NCI-H526 treated with DMSO at 0.1 percent for 48 hours (cell line): ENCODE measurements at places on chromosomes 13 and 19.

GRCh38 chr13:31794452-31794851 lies 55.1 kb downstream of the RXFP2 start:
- no peak for DNase-seq

DNA sequence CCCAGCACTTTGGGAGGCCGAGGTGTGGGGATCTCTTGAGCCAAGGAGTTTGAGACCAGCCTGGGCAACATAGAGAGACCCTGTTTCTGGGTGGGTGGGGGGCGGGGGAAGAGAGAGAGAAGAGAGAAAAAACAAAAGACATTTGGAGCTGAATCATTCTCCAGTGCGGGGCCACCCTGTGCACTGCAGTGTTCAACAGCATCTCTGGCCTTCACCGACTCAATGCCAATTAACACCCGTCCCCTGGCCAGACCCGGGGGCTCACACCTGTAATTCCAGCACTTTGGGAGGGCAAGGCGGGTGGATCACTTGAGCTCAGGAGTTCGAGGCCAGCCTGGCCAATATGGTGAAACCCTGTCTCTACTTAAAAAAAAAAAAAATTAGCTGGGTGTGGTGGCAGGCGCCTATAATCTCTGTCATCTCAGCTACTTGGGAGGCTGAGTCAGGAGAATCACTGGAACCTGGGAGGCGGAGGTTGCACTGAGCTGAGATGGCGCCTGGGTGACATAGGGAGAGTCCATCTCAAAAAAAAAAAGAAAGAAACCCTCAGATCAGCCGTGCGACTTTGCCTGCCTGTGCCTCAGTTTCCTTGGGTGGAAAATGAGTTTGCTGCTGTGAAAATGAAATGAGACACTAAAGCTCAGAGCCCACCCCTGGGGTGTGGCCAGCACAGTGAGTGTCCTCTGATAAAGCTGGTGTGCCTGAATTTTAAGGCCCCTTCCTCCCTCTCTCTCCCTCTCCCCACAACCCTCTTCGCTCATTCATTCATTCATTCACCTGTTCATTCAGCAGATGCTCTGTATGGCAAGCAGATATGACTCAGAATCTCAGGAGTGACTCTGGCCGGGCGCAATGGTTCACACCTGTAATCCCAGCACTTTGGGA lies 6.4 kb downstream of the KLF2 start:
- DNase-seq: no peak

- DNase-seq: no peak
Measured at GRCh38 chr19:29962793-29963192, 20.8 kb downstream of the URI1 start.

- DNase-seq: no peak
Measured at GRCh38 chr13:97307118-97307881, 85.2 kb downstream of the MBNL2 start.

- DNase-seq: no peak
Measured at GRCh38 chr13:52344108-52344507, 61.9 kb downstream of the THSD1 start.

DNA sequence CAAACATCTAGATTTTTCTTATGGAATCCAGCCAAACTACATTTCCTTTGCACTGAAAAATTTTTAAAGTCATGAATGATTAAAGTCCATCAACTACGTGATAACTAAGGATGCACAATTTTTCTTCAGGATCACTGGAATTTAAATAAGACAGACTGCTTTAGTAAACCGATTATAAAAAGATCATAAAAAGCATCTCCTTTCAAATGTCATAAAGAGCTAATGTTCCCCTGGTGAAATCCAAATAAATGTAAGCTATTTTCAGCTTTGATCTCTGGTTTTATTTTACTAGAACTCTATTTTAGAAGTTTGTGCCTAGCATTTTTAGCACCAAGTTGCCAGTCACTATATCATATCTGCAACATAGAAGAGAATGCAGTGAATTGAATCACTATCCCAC lies 460.8 kb downstream of the RFC3 start:
- DNase-seq: no peak

DNA sequence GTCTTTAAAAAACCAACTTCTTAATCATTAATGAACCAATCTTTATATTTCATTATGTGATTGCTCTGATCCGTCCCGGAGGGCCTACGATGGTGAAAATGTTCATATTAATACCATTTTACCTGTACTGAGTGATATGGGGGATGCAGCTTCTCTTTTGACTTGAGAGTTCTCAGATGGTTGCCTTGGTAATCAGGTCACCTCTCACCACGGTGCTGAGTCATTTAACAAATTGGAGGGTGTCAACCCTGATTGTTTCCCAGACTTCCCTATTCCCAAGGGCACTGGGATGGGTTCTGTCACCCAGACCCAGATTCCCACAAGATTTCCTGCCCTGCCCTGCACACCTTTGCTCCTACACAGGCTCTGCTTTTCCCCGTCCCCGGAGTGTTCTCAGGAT lies 128.5 kb upstream of the TMTC4 start:
- no peak for DNase-seq

- DNase-seq: no peak
Measured at GRCh38 chr13:95195146-95195545, 106.1 kb downstream of the ABCC4 start.

- no peak for DNase-seq
Measured at GRCh38 chr13:112938680-112939079, 30.3 kb upstream of the MCF2L start.

DNA sequence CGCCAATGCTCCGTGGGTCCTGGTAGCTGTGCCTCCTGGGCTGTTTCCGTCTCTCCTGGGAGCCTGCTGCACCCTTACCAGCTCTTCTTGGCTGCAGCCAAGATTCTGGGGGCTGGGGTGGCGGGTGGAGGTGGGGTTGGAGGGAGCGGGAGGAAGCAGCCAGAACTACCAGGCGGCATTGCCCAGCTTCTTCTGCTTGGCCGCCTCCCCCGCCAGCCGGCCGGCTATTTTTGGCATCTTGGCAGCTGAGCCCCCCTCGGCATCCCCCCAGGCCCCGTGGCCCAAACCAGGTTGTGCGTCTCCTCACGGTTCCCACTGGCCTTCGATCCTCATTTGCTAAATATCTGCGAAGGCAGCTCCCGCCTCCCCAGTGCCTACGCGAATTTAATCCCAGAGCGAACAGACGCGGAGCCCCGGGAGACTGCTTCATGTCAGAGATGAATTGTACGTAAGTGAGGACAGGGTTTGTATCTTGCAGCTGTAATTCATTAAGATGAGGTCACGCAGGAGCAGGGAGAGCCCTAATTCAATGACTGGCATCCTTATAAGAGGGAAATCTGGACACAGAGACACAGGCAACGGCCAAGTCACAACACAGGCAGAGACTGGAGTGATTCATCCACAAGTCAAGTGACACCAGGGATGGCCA lies 12.8 kb upstream of the PEAK3 start:
- no peak for DNase-seq

DNA sequence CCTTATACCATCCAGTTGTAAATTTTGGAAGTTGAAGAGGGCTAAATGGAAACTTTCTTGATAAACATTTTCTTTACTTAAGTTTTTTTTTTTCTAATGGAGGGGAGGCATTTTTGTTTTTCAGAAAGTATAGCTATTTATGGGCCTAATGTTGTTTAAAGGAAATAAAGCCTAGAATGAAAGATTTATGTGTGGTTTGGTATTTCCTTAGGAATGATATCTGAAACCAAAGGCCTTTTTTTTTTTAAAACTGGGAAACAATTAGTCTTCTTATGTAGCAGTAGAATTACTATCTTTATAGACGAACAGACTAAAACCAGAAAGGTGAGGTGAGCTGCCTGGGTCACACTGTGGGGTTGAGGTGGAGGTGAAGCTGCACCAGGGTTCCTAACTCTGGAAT lies 80.1 kb downstream of the ESD start:
- DNase-seq: no peak

- no peak for DNase-seq
Measured at GRCh38 chr19:47303966-47304365, 5.7 kb upstream of the C5AR1 start.

GRCh38 chr19:17135001-17135853 lies 59.6 kb downstream of the MYO9B start:
- DNase-seq: no peak

DNA sequence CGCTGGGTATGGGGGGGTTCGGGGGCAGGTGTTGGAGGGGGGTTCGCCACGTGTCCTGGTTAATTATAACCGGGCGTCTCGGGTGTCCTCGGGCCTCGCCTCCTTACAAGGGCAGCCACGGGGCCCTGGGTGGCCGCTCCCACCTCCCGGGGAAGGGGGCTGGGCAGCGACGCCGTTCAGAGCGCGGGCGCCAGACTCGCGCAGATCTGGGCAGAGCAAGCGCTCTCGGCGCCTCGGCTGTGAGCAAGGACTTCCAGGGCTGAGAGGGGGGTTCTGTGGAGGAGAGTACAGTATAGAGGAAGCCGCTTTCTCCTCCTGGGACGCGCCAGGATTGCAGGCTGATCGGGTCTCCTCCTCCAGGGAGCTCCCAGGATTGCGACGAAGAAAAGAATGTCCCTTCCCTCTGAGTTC lies 1.0 kb upstream of the CKM start:
- DNase-seq: no peak

GRCh38 chr13:29922896-29923295 lies 72.5 kb upstream of the UBL3 start:
- no peak for DNase-seq

GRCh38 chr19:18401580-18402112 lies 4.2 kb upstream of the LRRC25 start:
- DNase-seq: no peak

DNA sequence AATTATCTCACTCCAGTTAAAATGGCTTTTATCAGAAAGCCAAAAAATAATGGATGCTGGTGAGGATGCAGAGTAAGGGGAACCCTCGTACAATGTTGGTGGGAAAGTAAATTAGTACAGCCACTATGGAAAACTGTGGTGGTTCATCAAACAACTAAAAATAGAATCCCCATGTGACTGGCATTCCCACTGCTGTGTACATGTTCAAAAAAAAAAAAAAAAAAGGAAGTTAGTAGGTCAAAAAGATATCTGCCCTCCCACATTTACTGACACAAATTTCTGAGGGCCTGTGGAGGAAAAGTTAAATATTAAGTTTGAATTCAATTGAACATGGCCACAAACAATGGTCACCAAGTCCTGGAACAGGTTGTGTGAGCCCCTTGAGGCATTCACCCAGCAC lies 9.8 kb upstream of the ZSCAN5A start:
- DNase-seq: no peak

- DNase-seq: no peak
Measured at GRCh38 chr13:51549050-51549449, 35.2 kb upstream of the WDFY2 start.

GRCh38 chr19:47587295-47587694 lies 14.3 kb upstream of the ZNF541 start:
- DNase-seq: no peak

DNA sequence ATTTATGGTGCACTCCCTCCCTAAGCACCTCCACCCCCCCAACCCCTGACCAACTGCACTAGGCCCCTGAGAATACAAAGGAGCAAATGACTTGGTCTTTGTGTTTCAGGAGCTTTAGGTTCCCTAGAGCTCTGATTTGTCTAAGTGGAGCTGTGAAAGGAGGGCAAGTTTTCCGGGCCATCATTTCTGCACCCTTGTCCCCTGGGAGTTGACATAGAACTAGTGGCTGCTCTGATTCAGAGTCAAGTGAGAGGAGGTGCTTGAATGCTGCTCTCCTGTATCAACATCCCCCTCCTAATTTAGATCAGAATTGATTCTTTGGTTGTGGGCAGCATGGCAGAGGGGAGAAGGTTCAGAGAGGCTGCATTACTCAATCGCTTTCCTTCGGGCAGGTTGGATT lies 391.6 kb downstream of the KCNRG start:
- DNase-seq: no peak

- no peak for DNase-seq
Measured at GRCh38 chr13:91922969-91923592, 524.7 kb downstream of the GPC5 start.

- DNase-seq: no peak
Measured at GRCh38 chr13:102191951-102192502, 209.8 kb downstream of the FGF14 start.

DNA sequence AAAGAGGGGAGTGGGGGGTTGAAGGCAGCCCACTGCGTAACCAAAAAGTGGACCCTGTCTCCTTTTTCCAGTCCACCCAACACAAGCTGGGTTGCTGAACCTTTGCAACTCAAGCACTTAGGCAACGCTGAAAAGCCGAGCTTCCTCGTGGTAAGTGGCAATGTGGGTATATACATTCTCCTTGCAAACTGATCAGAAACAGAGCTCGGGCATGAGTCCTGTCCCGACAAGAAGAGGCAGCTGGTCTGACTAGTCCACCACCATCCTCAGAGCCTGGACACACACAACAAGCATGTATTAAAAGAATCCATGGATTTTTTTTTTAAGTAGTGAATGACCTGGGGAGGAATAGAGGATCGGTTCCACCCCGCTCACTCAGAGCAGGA lies 240.6 kb upstream of the ZNF507 start:
- DNase-seq: no peak

GRCh38 chr19:44278181-44278690 lies 18.6 kb downstream of the ZNF233 start:
- DNase-seq: no peak

DNA sequence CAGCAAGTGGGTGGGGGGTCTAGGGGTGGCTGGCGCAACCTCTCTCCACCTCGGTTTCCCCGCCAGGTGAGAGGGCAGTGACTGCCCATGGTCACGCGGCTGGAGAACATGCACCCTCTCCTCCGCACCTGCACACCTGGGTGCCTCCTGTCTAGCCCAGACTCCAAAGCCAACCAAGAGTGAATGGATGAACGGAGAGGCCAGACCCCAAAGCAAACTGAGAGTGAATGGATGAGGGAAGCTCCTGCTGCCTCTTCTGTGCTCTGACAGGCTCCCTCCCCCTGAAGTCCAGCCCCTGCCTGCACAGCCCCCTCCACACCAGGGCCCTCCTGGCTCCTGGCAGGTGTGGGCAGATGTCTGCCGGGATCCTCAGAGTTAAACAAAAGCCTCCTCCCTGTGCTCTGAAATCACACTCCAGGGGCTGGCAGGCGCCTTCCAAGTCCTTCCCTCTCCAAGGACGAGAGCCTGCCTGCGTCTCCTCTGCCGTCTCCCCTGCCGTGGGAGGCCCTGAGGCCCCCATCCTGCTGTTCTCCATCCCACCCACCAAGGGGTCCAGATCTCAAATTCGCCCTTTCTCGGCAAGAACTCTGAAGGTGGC lies 2.2 kb downstream of the SBNO2 start:
- peak; percentile 33 for DNase-seq

- DNase-seq: no peak
Measured at GRCh38 chr13:97881556-97881955, 71.9 kb upstream of the IPO5 start.

DNA sequence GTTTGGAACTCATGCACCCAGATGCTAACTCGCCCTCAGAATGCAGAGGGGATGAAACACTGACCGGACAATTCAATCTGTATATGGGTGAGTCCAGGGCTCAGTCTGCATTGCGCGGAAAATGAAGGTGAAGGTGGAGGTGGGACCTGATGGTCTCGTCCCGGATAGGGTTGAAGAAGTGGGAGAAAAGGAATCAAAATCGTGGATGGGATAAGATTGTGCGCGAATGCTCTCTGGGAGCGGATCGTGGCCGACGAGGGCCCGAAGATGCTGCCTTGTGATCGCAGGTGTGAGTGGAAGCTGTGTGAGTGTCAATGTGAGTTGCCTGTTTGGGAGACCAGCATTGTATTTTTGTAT lies 594 bp upstream of the ZNF850 start:
- no peak for DNase-seq
